NCI-H2081 (cell line): ENCODE measurements at places on chromosomes 12 and 14.

DNA sequence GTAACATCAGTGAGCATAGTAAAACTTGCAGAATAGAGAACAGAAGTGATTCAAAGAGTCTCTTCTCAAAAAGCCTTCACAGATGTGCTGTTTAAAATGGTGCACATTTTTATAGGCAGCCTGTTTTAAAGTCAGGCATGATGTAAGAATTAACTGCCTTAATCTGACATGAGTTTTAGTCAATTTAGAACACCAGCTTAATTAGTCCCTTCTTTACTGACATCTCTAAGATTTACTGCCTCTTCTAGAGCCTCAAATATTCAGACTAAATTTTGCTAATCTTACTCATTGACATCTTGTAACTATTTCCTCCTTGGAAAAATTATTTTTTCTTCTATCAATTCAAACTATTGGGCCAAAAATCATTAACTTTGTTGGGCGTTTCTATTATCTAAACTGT lies 782.5 kb downstream of the C12orf50 start:
- no peak for DNase-seq

- DNase-seq = no peak
These were observed 12.8 kb downstream of the ZFYVE1 start for GRCh38 chr14:73014105-73014504.

DNA sequence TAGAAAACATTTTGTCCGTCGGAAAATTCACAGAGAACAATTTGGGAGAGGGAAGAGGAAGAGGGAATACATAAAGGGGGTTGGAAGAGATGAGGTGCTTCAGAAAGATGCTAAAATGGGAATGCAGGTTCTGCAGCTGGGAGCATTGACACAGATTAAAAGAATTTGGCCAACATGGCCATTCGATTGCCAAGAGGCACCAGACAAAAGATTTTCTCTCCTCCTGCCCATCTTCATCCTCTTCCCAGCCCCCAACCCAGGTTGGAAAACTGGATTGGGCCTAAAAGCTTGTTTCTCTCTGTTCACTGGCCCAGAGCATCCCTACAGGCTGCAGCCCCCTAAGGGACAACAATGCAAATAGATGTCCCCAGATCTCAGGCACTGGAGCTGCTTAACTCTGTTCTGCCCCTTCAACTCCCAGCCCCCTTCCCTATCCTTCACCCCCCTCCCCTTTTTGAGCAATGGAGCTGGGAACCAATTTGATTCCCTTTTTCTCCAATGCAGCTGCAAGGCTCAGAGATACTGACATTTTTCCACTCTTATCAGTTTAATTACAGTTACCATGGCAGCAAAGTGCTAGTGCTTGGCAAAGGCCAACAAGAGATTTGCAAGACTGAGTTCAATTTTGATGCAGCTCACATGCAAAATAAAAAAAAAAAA lies 1.9 kb downstream of the LMO3 start:
- peak; percentile 77 for DNase-seq

GRCh38 chr14:74945852-74946658 lies 9.3 kb downstream of the PGF start:
- peak; percentile 52 for DNase-seq

- DNase-seq = no peak
These were observed at the start of gene CD69 for GRCh38 chr12:9760699-9761418. Gene CD69, minus strand, starts transcription at chr12:9760901. Its CDS starts 81 bp downstream, at chr12:9760820.

DNA sequence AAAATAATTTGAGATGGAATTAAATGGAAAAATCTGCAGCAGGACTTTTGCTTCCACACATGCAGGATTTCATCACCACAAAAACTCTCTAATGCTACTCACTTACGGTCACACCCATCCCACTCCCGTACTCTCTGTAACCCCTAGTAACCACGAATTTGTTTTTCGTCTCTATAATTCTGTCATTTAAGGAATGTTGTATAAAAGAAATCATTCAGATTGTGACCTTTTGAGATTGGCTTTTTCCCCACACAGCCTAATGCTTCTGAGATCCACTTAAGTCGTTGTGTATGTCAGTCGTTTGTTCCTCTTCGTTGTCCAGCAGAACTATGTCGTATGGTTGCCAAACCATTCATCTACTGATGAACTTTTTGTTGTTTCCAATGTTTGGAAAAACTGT lies 19.8 kb upstream of the PZP start:
- no peak for DNase-seq

- DNase-seq = no peak
These were observed 37.6 kb downstream of the DEGS2 start for GRCh38 chr14:100121643-100122480.

DNA sequence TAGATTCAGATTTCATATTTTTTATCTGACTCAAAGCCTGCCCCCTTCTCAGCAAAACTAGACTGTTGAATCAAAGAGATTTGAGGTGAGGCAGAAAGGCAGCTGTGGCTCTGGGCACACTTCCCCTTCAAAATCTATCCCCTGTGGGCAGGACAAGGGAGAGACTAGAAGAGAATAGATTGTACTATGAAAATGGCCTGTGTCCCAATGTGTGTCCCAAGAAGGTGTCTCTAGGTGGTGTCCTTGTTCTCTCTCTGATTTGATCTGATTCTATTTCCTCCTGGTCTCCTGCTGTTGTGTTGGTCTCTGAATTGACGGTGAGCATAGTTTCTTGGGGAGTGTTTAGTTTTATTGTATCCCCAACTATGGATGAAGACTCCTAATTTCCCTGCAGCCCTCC lies 565.8 kb upstream of the ATP2B1 start:
- no peak for DNase-seq

- no peak for DNase-seq
These were observed 42.2 kb downstream of the CDKL1 start for GRCh38 chr14:50354527-50354926.

DNA sequence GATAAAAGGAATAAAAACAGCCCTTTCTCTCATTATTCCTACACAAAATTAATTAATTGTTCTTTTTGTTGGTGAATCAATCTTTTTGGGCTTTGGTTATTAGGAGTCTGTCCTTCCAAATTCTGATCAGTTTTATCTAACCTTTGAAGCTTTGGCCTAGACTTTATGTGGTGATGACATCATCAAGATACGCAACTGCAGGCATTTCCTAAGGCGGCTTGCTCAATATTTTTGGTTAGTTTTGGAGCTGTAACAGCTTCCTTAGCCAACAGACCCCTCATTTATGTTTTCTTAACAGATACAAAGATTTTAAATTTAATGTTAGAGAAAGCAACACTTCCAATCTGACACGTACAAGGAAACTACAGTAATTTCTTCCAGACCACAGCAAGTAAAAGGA lies 87.8 kb upstream of the PDE3A start:
- no peak for DNase-seq

DNA sequence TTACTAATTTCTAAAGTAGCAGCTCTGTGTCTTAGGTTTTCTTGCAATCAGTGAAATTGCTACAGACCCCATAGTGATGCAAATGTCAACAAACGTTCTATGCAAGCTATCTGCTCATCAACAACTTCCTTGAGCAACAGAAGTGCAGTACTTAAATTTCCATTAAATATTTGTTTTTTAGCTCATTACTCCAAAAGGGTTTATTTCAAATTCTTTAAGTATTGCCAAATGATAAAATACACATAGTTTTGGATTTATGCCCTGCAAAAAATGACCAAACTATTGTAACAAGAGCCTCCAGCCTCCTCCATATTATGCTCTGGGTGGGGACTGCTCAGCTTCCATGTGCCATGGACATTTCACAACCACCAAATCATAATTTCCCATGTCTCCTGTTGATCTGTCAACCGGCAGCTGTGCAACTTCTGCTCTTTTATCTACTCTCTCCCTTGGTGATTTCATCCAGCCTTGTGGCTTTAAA lies 4.4 kb downstream of the BDKRB1 start:
- DNase-seq = no peak

- DNase-seq = peak; percentile 48
These were observed 53.7 kb downstream of the GALNT4 start for GRCh38 chr12:89470741-89471509.

DNA sequence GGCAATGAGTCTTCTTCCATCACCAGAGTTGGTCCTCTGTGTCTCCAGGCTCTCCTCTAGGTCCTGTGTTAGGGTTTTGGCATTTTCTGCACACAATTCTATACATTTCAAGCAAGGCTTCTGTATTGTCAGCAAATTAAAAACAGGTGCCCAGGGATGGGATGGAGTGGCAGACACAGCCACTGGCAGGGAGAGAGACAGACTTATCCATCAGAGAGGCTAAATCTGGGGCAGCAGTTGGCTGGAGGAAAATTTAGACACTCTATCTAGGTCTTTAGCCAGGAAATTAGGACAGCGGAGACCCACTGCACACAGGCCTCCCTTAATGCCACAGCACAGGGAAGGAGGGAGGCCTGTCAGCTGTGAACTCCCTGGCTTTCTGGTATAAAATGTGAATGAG lies 20.2 kb downstream of the PLEKHD1 start:
- DNase-seq = no peak

GRCh38 chr12:18690653-18691052 lies 47.2 kb downstream of the PLCZ1 start:
- DNase-seq = no peak

GRCh38 chr12:12214635-12215131 lies 52.2 kb downstream of the LRP6 start:
- DNase-seq = no peak

DNA sequence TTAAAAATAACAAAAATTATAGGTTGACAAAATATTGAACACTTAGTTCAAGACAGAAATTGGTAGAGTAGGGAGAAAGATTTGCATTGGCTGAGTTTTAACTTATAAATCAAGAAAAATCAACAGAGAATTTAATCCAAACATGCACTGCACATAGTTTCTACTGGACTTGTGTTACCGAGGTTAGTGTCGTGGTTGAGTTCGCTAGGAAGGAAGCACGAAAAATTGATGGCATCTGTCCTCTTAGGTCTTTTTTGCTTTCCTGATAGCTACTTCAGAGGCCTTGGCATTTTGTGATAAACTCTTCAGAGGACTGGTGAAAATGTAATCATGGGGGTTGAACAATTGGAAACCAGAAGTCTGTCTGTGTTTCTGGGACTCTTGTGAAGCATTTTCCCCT lies 392.9 kb downstream of the NUAK1 start:
- no peak for DNase-seq
